ENCODE measurements at places on chromosomes 7 and 10.
A peak's percentile ranks its signal among the peaks of the same experiment; 100 is the strongest.

- DNase-seq: no peak
Observed at GRCh38 chr7:31340603-31341002, at the start of gene NEUROD6. Gene NEUROD6 (minus strand): TSS chr7:31340726. CDS start chr7:31339268, 1,458 bp downstream.

- peak; percentile 63 for DNase-seq
Observed at GRCh38 chr10:29784175-29784773, 149.5 kb upstream of the SVIL start.

- DNase-seq: no peak
Observed at GRCh38 chr7:27182861-27183681, 2.0 kb downstream of the HOXA11 start.

GRCh38 chr10:117277675-117278074 is 36.8 kb downstream of the SLC18A2 start:
- no peak for DNase-seq

- DNase-seq: no peak
Observed at GRCh38 chr10:129328546-129328945, 138.5 kb upstream of the MGMT start.

DNA sequence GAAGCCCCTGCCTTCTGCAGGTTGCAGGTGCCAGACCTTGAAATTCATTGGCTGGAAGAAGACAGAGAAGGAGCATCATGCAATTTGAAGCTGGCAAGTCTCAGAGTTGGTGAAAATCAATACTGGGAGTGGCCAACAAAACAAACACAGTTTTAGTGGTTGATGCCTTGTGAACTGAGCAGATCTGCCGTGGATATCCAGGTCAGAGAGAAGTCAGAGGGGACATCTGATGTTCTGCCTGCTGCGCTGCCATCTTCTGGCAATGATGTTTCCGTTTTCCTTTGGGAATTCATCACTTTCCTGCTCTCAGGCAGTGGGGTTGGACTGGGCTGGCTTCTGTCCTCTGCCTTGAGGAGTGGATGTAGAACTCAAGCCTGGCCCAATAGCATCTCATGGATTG is 132.0 kb downstream of the RPS24 start:
- DNase-seq: no peak

GRCh38 chr10:11223507-11224140 is 206.0 kb downstream of the CELF2 start:
- no peak for DNase-seq

GRCh38 chr10:28906934-28907333 is 229.6 kb downstream of the BAMBI start:
- DNase-seq: no peak

DNA sequence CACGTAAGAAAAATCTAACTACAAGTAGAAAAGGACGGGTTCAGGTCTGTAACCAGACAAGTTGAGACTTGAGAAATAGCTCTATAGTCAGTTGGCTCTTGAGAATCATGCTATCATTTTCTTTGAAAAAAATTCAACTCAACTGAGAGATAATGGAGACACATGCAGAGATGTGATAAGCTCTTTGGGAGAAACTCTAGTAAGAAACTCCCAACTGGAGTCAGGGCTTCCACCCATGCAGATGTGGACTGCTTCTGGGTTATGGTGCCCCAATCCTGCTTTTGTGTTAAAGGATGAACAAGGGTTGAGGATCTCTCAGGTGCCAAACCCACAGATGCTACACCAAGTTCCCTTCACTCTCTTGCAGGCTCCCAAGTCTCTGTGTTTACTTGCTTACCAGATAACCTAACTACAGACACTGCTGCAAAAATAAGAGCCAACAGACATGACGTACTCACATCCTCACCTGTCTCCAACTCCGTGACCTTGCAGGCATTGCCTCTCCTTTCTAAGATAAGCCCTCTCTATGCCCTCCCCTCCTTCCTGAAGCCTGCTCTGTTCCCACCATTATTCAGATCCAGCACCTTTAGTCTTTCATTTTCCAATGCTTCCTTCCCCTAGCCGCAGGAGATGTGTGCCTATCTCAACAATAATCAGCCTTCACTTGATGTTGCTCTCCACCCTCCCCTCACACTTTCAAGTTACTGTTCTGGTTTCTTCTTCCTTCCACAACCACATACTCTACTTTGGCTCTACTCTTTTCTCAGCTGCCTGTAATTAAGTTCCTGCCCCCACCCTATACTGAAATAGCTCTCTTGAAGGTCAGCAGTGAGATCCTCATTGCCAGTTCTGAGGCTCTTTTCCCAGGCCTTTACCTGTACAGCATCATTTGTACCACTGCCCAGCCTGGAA is 130.0 kb downstream of the ICA1 start:
- DNase-seq: no peak

GRCh38 chr10:48659790-48660189 is 24.9 kb upstream of the WDFY4 start:
- no peak for DNase-seq

- DNase-seq: no peak
Observed at GRCh38 chr7:41771717-41772116, 68.8 kb upstream of the INHBA start.

DNA sequence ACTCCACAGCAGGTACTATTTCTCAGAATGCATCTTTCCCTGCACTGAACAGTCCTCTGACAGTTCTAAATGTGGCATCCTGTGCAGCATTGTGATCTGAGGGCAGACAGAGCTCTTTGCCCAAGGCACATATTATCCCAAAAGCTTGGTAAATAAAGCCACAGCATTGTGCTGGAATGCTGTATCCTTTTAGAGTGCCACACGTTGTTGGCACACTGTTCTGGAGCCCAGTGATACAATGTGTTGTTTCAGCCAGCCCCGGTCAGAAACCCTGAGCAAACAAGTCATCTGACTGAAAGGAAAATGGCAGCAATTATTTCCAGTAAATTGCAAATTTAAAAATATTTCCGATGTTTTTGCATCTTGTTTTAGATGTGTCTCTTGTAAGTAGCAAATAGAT is 45.4 kb downstream of the NAMPT start:
- DNase-seq: no peak

DNA sequence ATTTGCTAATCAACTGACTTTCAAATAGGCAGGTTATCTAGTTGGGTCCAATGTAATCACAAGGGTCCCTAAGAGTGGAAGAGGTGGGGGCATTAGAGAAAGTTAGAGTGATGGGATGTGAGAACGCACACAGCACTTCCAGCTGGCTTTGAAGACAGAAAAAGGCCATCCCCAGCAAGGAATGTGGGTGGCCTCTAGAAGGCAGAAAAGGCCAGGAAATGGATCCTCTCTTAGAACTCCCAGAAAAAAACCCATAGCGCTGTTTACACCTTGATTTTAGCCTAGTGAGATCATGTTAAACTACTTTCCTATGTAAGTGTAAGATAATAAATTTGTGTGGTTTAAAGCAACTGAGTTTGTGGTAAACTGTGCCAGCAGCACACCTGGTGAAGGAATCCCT is 219.5 kb upstream of the HABP2 start:
- no peak for DNase-seq

DNA sequence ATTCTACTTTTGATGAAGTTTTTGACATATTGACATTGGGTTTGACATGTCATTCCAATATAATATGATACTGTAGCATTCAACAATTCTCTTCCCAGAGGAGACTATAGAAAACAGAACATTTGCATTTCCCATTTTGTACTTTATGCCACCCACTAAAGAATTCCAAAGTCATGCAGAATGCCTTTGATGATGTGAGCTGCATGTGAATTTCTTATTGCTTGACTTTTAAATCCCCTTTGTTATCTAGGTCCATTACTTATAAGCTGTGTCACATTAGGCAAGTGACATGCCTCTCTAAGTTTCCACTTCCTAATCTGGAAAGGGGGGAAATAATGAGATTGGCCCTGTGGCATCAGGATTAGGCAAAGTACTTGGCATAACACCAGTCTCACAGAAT is 436.7 kb downstream of the AUTS2 start:
- no peak for DNase-seq

DNA sequence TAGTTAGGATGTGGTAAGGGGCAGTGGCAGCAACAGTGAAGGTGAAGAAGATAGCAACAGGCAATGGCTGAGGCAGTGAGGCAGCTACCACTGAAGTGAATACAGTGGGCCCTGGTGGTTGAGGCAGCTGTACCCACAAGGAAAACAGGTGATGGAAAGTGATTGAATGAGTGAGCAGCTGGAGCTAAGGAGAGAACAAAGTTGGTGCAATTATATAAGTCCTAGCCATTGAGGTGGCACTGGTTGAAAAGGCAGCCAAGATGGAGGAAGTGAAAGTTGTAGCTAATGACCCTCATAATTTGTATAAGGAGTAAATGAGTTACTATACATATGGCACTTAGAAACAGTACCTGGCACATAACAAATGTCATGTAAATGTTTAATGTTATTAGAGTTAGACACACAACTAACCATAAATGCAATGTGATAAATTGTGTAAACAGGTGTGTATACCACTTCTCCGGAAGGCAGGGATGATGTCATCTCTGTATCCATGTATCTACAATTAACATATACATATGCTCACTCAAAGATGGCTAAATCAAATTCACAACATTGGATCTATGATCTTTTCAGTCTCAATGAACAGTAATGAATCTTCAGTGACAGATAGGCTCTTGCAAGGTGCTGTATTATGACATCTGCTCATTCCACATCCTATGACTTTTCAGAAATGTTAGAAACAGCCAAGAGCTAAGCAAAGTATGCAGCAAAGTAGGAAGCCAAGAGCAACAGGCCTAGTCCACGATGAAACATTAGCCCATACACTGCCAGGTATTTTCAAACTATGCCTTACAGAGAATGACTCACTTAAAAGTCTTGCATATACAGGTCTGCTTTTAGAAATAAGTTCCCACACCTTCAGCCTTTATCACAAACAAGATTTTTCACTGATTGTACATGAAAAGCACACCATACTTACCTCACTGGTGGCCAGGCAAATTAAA is 10.7 kb downstream of the XPNPEP1 start:
- no peak for DNase-seq

GRCh38 chr7:101564778-101565211 is 64.3 kb downstream of the MYL10 start:
- DNase-seq: no peak

DNA sequence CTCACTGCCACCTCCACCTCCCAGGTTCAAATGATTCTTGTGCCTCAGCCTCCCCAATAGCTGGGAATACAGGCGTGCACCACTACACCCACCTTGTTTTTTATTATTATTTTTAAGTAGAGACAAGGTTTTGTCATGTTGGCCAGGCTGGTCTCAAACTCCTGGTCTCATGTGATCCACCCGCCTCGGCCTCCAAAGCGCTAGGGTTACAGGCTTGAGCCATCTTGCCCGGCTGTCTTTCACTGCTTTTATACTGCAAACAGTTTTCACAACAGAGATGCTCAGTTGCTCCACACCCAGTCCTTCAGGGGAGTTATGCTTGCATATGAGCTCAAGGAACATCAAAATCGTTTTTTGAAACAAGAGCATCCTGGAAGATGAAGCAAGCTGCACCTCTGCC is 1.3 kb upstream of the PRR15 start:
- no peak for DNase-seq

DNA sequence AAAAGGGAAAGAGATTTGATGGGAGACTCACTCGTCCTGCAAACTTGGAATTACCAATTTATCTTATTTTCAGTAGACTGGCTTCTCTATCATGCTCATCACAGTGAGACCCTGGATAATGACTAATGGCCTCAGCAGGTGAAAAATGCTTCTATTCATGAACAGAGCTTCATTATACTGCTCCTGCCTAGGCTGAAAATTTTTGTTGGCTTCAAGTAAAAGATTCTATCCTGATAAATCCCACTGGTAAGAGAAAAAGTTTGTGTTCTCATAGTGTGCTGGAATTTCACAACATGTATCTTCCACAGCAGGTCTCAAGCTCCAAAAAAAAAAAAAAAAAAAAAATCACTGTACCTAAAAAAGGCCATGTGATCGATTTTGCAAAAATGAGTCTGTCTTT is 329.3 kb upstream of the FZD8 start:
- no peak for DNase-seq

DNA sequence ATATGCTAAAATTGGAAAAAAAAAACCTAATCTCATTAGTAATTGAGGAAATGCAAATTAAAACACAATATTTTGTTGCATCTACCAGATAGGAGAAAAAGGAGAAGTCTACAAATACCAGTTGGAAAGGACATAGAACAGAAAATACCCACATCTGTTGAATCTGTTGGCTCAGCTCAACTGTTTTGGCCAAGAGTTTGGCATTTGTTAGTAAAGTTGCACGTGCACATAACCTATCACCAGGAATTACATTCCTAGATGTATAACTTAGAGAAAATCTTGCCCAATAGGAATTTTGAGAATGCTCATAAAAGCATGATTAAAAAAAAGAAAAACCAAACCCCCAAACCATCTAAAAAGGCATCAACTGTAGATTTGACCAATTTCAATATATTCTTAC is 282.1 kb upstream of the BMPER start:
- DNase-seq: no peak

GRCh38 chr10:126407831-126408230 is 19.6 kb upstream of the ADAM12 start:
- no peak for DNase-seq

DNA sequence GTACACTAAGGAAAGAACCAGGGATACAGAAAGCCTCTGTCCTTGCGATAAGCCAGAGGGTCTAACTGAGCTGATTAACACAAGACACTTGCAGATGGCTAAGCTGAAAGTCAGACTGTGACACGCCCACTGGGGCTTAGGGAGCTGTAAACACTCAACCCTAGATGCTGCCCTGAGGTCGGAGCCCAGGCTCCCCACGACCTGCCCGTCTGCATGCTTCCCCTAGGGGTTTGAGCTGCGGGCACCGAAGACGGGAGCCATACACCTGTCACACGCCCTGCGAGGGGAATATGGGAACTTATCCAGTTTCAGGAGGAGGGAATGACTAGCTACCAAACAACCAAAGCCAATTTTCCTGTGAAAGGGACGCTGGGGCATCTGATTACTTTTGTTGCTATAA is 96.0 kb downstream of the HTR5A start:
- no peak for DNase-seq

DNA sequence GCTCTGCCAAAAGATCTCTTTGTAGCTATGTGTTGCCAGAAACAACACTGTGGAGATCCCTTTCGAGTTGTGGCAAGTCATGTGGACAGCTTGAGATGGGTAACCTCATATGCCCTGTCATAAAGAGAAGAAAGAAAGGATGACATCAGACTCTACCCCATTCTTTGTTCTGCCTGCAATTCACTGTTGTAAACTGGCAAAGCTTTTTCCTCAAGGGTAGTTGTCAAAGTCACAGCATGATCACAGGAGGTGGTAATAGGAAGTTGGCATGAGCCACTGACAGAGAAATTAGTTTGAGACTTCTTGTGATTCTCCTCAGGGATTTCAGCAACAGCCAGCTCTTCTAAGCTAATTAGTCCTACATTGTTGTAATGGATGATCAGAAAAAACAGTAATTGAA is 19.4 kb upstream of the MINDY3 start:
- no peak for DNase-seq

- no peak for DNase-seq
Observed at GRCh38 chr10:85212526-85212925, 884.1 kb downstream of the CCSER2 start.

Data from psoas muscle (tissue), 8 donors.